ENCODE measurements at places on chromosomes 2 and 18.

DNA sequence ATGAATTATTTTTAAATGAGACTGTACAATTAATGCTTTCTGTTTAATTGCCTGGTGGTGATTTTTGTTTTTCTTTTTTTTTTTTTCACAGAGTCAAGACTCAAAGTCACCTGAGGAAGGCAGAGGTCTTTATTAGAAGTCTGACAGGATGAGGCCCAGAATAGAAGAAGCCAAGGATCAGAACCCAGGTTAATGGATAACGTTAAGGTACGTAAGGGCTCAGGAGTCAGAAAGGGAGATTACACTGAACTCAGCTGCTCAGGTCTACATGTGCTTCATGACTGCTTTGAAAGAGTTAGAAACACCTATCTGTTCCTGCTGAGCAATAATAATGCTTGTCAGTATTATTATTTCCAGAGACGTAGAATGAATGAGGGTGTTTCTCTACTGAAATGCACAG, 196.5 kb downstream of the LRATD1 start:
- DNase-seq, result no peak

GRCh38 chr2:18745431-18746272, 156.3 kb upstream of the NT5C1B start:
- no peak for DNase-seq

- DNase-seq, result no peak
Observed at GRCh38 chr2:59857109-59857508, 696.3 kb downstream of the BCL11A start.

DNA sequence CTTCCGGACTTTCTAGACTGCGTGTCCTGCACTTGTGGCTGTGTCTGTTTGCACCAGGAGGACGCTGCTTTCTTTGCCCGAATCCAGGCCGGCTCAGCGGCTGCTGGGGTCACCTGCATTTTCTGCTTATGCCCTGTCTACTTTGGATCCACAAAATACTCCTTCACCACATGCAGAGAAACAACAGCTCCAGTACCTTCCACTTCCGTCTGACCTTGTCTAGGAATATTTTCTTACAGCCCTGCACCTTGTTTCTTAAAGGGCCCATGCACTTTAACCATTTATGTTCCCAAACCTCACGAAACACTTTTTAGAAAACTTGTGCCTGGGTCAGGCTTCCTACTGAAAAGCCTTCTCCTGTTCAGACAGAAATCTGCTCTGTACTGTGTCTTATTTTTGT, 129.4 kb upstream of the NCK2 start:
- DNase-seq, result no peak

- DNase-seq, result no peak
Observed at GRCh38 chr2:128633501-128633900, 314.8 kb upstream of the HS6ST1 start.
